ENCODE measurements at places on chromosomes 4 and X.
A peak's percentile ranks its signal among the peaks of the same experiment; 100 is the strongest.

GRCh38 chrX:40184968-40185367, 87.2 kb upstream of the BCOR start:
- DNase-seq = no peak

DNA sequence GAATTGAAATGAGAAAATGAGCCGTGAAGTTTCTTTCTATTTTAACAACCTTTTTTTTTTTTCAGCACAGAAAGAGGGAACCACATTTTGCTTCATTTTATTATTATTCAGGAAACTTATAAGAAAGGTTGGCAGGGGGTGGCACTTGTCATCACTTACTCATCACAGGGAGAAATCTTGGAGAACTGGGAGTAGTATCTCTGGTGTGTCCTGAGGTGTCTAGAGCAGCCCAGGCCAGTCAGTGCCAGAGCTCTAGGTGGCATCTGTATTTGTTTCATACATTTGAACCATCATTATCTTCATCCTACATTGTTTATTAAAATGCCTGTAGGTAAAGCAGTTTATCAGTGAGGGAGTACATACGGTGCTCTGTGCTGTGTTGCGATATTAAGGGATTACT, 43.8 kb upstream of the ARHGAP24 start:
- DNase-seq = no peak

DNA sequence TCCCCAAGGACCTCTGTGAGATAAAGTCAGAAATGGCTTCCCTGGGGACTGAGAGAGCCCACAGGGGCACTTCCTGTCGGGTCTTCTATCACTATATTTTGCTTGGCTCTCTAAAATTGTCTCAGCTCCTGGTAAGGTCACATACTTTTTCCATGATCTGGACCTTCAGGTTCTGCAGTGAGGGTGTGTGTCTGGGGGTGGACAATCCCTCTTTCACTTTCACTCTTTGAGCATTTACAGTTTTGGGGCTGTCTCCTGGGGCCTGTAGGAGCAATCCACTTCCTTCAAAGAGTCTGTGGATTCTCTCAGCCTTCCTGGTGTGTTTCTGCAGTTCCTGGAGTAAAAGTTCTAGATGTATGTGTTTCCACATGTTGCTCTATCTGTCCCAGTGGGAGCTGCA, 335.7 kb downstream of the FSTL5 start:
- no peak for DNase-seq

- no peak for DNase-seq
These were observed 170.8 kb downstream of the ZNF674 start for GRCh38 chrX:46374371-46374770.

GRCh38 chr4:47646372-47646771, 161.3 kb downstream of the ATP10D start:
- peak; percentile 11 for DNase-seq

DNA sequence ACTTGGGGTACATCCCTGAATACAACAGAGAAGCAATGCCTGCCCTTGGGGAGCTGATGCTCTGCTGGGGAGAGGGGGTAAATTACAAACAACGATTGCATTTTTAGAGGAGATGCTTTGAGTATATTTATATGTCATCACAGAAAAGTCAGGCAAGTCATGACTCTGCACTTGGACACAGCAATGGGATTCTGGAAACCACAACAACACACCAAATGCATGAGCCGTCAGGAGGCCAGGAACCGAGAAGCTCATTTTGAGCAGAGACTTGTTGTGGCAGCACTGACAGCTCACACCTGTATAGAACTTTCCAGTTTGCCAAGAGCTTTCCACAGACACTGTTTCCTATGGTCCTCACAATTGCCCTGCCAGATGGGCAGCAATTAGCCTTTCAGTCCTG, 113.2 kb upstream of the RBPJ start:
- no peak for DNase-seq

DNA sequence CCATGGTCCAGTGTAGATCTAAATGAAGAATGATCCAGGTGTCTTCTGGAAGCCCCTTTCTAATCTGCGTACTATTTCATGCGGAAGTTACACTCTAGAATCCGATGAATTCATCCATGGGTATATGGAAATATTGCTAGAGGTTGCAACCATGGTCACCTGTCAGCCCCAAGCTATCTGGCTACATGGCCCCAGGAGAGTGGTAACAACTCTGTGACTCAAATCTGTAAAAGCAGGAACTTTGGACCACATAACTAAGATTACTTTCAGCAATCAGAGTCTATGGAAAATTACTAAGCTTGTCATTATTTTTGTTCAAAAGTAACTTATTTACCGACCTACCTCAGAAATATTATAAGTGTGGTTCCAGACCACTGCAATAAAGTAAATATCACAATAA, 150.6 kb upstream of the MED14 start:
- DNase-seq = no peak

- DNase-seq = peak; percentile 17
These were observed 230.1 kb upstream of the ARSJ start for GRCh38 chr4:114209584-114209983.

DNA sequence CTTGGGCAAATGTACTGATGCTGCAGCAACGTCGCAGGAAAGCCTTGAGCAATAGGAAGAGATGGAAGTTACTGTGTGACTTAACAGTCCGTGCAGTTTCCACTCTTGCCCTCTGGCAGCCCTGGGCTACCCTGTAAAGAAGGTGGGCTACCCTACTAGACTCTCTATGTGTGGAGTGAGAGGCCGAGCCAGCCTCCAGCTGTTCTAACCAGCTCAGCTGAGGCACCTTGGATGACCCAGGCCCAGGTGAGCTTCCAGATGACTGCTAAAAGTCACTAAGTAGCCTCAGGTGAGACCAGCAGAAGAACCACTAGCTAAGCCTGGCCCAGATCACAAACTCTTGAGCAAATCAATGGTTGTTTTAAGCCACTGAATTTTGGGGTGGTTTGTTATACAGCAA, 34.9 kb upstream of the PPP2R2C start:
- DNase-seq = no peak

DNA sequence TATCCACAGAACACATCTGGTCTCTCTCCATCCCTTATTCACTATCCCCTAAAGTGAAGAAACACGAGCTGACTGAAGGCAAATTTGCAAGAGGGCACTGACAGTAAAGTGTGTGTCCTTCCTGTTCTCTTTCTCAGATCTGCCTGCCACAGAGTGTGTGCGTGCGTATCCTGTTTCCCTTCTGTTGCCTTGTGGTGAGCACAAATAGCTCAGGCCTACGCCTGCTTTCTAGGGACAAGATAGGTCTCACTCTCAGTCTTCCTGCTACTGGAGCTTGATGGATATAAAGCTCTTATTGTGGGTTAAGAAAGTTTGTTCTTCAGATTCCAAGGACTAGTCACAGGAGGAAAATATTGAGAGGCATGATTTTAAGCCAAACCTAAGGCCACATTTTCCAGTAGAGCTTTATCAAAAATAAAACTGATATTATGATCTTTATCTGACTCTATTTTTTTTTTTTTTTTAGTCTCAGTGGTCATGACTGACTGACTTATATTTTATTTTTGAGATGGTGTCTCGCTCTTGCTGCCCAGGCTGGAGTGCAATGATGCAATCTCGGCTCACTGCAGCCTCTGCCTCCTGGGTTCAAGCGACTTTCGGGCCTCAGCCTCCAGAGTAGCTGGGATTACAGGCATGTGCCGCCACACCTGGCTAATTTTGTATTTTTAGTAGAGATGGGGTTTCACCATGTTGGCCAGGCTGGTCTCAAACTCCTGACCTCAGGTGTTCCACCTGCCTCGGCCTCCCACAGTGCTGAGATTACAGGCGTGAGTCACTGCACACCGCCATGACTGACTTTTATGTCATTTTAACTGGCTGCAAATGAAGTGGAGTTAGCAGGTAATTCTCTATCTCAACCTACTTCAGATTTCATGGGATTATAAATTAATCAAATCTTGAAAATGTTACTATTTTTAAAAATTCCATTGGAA, 140.3 kb upstream of the SH3RF1 start:
- peak; percentile 93 for DNase-seq
